ENCODE measurements at places on chromosomes 1 and 21.
A peak's percentile ranks its signal among the peaks of the same experiment; 100 is the strongest.

DNA sequence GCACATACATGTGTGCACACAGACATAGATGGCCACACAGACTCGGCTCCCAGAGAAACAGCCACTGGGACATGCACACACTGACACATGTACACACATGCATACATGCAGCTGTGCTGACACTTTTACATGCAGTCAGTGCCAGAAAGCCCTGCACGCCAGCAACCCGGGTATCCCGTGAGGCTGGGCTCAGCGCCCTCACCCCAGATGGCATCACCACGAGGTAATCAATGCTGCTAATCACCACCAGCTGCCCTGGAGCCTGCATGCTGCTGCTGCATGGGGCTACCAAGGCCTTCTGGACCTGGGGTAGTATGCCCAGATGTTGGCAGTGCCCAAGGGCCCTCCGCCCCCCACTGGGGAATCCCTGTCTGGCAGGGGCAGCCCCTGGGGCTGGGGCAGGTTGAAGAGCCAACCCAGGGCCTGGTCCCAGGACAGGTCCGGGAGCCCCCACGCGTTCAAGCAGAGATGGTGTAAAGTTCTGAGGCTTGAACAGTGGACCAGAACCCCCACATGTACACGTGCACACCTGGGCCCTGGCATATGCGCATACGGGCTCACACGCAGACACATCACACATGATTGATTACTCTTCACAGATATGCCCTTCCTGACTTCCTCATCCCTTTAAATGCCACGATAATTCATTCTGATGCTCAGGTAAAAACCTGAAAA lies 2.7 kb upstream of the COL16A1 start:
- DNase-seq: no peak

GRCh38 chr1:187871177-187871845 lies 1042.6 kb downstream of the PLA2G4A start:
- no peak for DNase-seq

GRCh38 chr1:183954496-183954895 lies 83.0 kb downstream of the COLGALT2 start:
- DNase-seq: no peak

DNA sequence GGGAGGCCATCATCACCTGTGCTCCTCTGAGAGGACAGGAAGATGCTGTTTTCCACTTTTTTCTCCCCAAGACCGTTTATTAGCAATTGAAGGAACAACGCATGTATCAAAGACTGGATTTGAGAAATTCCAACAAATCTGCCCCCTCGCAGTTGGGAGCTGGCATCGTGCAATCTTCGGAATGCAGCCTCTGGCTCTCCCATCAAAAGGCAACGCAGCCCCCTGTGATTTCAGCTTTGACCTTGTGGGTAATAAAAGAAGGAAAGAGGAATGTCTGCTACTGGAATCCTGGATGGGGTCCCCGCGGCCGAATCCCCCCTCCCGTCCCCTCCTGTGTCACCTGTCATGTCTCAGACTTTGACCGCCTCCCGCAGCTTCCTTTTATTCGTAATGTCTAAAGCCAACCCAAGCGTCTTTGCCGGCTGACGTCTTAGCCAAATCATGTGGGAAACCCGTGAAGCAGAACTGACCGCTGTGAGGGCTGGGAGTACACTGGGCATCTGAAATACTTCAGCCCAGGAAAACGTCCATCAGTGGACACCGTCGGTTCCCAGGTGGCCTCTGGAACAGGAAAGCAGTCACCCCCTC lies 101.5 kb downstream of the WDR4 start:
- no peak for DNase-seq

DNA sequence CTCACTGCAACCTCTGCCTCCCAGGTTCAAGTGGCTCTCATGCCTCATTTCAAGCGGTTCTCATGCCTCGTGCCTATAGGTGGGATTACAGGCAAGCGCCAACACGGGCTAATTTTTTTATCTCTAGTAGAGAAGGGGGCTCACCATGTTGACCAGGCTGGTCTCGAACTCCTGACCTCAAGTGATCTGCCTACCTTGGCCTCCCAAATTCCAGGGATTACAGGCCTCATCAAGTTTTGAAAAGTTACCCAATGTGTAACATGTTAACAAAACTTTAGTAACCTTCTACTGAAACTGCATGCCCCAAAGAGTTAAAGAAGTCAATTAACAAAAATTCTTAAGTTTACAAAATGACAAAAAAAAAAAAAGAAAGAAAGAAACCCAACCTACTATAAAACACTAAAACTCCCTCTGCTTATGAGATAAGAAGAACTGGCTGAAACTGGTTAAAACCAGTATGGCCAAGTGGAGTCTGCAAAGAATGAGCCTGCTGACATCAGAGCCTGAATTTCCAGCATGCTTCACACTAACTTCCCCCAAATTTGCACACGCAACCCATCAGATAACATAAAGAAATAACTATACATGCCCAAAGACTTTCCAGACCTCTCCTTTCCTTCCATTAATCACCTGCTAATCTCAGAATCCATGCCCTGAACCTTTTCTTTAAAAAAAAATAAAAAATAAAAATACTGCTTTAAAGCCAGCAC lies 25.5 kb upstream of the PSMG1 start:
- no peak for DNase-seq

DNA sequence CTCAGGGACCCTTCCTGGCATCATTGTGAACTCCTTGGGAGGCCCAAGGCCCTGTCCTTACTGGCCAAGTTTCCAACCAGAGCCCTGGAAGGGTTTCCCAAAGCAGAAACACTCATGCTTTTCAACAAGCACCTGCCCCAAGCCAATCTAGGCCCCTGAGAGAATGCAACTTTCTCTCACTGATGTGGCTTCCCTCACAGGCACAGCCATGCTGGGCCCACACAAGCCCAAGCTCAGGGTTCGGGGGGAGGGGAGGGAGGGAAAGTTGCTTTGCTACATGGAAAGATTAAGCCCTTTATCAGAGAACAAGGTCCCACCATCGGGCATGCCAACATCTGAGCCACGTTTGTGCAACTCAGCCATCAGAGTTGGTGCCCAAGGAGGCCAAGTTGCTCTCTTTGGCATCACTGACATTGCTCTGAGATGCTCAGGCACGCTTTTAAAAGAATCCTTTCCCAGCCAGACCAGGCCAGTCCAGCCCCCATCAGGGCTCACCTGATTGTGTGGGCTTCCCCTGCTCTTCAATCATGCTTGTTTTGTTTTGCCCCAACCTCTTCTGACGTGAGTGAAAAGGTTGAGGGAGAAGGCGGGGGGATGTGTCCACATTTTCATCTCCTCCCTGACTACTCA lies 43.5 kb downstream of the RIMS3 start:
- DNase-seq: no peak

GRCh38 chr1:41380979-41381691 lies 19.9 kb downstream of the FOXO6 start:
- no peak for DNase-seq

DNA sequence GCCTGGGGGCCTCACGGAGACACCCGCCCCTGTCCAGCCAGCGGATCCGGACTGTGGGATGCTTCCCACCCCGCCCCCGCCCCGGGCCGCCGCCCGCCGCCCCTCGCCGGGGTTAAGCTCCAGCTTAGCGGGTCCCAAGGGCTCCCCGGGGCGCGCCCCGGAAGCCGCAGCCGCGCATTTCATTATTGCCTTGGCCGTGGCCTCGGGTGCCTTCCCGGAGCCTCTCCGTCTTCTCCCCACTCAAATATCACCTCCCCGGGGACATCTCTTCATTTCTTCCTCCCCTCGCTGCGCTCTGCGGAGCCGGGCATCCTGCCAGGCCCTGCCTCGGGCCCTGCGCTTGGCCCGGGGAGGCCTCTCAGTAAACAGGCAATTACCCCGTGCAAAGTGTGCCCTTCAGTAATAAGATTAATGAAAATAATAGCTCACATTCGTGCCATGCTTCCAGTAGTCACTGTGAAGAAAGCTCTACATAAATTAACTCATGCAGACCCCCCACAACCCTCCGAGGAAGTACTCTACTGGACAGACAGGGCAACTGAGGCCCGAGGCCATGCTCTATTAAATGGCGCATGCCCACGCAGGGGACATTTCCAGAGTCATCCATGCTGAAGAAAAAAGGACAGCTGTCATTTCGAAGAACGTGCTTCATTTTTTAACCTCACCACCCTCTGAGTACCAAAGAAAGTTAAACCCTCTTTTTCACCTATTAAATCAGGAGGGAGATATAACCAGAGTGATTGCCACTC lies 49.9 kb upstream of the LAPTM5 start:
- DNase-seq: no peak

- DNase-seq: no peak
Observed at GRCh38 chr1:240462766-240463395, 149.1 kb downstream of the GREM2 start.

GRCh38 chr1:169090900-169091311 lies 15.6 kb upstream of the ATP1B1 start:
- DNase-seq: no peak

GRCh38 chr1:6351480-6352137 lies 42.0 kb downstream of the ACOT7 start:
- DNase-seq: no peak

DNA sequence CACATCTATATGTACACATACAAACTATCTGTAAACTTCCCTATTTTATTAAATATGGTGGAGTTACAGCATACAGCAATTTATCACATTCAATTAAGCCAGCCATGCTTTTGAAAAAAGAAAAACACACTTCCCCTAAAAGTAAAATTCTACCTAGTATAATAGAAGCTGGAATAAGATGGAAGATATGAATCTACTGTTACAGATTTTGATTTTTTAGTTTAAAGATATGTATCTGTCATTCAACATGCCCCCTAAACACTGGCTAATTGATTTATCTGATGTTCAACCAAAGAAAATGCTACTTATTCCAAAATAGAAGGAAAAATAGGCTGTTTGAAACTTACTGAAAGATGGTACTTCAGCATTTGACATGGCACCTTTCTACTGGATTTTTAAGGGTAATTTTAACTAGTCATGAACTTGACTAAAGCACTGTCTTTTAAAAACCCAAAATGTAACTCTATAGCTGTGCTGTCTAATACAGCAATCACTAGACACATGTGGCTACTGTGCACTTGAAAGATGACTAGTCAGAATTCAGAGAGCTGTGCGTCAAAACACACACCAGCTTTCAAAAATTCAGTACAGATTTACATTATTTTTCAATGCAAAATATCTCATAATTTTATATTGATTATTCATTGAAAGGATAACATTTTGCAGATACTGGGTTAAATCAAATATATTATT lies 25.0 kb downstream of the NRIP1 start:
- DNase-seq: no peak

DNA sequence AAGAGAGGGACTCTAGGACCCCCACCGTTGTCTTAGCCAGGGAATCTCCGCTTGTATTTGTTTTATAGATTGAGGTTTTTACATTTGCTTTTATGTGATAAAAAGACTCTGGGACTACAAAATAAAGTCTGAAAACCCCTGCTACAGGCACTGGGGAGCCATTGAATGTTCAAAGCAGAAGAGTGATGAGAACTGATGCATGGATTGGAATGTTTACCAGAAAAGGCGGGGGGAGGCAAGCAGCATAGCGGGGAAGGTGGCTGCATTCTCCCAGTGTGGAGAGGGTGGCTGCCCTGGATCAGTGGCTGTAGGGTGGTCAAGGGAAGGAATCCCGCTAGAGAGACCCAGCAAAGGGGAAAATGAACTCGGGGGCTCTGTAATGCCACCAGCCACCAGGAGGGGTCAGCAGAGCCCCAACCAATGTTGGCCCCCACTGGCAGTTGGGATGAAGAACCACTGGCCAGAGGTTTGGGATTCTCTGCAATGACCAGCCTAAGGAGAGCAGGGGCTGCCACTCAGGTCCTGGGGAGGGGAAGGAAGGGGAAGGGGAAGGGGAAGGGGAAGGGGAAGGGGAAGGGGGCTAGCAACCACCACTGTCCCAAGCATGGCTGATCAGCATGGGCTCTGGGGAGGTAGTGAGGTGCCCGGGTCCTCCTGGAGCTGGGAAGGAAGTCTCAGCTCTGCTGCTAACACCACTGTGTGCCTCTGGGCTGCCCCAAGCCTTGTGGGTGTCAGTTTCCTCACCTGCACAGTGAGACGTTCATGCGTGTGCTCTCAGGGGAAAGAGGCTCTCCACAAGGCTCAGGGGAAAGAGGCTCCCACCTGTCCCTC lies 19.2 kb upstream of the PEF1 start:
- DNase-seq: peak; percentile 62

- DNase-seq: peak; percentile 33
Observed at GRCh38 chr1:234400773-234401172, 27.5 kb downstream of the COA6 start.

- peak; percentile 39 for DNase-seq
Observed at GRCh38 chr1:32263744-32264143, 12.7 kb downstream of the LCK start.

GRCh38 chr1:204141131-204141530 lies 10.7 kb downstream of the ETNK2 start:
- DNase-seq: no peak

GRCh38 chr1:62621907-62622306 lies 24.6 kb downstream of the ANGPTL3 start:
- DNase-seq: no peak

DNA sequence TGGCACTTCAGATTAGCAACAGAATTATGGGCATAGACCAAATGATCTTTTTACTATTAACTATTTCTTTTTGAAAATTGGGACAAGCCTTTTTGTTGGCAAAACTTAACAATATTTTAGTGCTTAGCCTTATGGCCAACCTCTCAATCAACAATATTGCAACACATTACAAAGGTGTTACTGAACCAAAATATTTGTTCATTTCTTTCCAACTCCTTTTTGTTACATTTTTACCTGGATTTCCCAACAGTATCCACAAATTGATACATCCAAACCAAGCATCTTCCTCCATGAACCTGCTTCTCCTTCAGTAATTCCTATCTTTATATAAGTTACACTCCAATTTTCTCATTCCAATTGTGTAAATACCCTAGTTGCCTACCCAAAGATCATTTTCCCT lies 1.5 kb upstream of the AMPD1 start:
- DNase-seq: no peak

- no peak for DNase-seq
Observed at GRCh38 chr1:25134801-25135461, 97.4 kb downstream of the SYF2 start.

GRCh38 chr21:36080386-36080785 lies 10.6 kb downstream of the CBR1 start:
- DNase-seq: no peak
